ENCODE measurements at places on chromosomes 2 and 18.

- no peak for DNase-seq
Measured at GRCh38 chr2:164677271-164677670, 56.0 kb upstream of the GRB14 start.

- DNase-seq, result peak; percentile 35
Measured at GRCh38 chr2:153519257-153519875, 40.8 kb upstream of the RPRM start.

- DNase-seq, result no peak
Measured at GRCh38 chr2:194769030-194769429, 888.0 kb upstream of the SLC39A10 start.

DNA sequence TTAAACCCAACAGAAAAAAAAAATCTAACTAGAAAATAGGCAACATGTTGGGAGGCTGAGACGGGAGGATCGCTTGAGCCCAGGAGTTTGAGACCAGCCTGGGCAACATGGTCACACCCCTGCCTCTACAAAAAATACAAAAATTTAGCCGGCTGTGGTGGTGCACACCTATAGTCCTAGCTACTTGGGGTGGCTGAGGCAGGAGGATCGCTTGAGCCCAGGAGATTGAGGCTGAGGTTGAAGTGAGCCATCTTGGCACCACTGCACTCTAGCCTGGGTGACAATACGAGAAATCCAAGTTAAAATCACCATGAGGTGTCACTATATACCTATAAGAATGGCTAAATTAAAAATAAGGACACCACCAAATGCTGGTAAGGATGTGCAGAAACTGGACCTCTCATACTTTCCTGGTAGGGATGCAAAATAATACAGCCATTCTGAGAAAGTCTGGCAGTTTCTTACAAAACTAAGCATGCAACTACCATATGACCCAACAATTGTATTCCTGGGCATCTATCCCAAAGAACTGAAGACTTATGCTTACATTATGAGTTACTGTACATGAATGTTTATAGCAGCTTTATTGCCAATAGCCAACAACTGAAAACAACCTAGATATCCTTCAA is 2.2 kb downstream of the SEPTIN10 start:
- DNase-seq, result no peak

GRCh38 chr2:217667035-217667434 is 335.8 kb downstream of the TNS1 start:
- no peak for DNase-seq

DNA sequence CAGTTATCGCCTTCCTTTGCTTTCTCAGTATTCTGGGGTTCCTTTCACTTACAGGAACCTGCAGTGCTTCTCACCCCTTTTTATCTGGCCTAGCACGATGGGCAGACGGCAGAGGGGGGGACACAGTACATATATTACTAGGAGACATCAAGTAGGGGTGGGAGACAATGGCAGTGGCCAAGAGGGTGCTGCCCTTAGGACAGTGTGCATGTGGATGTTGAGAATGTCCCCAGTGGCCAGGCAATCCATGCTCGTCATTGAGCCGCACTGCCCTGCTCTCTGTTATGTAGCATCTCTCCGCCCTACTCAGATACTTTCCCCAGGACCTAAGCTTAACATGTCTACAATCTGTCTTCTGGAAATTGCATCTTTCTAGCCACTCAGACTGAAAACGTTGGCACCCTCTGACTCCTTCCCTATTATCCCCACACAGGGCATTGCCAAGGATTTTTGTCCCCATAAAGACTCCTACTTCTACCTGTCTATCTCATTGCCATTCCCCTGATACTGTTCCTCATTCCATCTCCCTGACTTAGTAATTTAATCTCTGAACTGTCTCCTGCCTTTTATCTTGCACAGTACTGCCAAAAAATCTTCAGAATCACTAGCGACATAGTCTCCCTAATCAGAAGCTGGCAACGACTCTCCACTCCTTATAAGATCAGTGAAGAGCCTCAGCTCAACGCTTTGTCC is 6.6 kb downstream of the DSG2 start:
- DNase-seq, result no peak

- DNase-seq, result no peak
Measured at GRCh38 chr2:109289504-109290222, 160.7 kb downstream of the SH3RF3 start.

DNA sequence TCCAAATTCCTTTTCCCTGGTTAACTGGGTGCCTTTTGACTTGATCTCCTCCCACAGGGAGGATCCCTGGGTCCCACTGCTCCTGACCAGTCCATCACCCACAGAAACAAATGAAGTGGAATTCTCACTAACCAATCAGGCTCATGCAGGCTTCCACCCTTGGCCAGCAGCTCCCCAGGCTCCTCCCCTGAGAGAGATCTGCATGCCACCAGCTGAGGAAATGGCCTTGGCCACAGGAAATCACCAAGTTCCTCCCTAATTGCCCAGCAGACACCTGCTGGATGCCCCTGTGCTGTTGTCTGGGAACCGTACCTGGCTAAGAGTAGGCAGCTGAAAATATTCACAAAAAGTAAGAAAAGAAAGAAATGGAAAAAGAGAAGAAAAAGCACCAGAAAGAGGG is 207.4 kb downstream of the NCK2 start:
- DNase-seq, result no peak

DNA sequence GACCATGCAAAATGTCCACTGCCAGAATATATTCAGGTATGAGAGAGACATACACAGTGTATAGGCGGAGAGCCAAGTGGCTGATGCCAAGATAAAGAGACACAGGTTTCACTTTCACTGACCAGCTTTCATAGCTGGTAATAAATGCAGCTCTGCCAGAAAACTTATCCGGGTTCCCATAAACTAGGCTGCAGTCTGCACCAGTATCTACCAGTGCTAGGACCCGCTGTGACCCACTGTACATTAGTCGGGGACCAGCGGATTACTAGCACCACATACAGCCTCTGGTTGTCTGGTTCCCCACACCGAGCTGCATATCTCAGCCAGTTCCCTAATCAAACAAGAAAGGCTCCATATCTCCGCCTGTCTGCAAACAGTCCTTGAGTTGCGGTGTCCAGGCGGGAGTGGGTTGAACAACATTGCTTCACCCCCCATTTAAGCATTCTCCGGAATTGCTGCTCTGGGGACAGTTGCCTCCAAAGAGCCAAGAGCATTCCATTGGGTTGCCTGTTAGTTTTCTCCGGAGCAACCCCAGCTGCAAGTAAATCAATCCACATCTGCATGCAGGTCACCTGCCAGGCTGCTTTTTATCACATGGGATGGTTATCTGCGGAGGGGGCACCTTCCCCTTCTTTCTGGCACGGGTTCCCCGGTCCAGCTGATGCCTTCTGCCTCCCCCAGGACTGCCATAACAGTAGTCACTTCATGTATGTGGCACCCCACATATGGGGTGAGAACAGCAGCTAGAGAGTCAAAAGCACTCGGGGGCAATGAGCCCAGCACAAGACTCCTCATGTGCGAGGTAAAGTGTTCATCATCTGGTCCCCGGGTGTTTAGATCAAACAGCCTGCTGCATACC is 18.0 kb upstream of the KLHL23 start:
- DNase-seq, result no peak

- no peak for DNase-seq
Measured at GRCh38 chr2:164473021-164473420, 148.3 kb downstream of the GRB14 start.

DNA sequence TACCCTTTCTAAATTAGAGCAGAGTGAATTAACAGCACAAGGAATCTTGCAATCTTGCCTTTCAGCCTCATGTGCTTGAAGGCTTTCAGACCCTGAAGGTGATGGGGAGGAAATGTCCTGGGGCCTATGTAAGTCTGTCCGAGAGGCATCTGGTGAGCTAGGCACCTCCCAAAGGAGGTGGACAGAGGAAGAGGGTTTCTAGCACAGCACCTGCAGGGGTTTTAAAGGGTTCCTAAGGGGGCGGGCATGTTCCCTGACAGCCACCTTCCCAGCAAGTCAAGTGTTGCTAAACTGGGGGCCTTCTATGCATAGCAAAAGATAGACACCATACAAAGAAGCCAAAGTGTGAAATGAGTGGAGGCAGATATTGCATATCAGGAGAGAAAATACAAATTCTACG is 88.5 kb downstream of the CDH2 start:
- DNase-seq, result no peak

- DNase-seq, result no peak
Measured at GRCh38 chr2:178429336-178429735, 21.6 kb downstream of the PRKRA start.

DNA sequence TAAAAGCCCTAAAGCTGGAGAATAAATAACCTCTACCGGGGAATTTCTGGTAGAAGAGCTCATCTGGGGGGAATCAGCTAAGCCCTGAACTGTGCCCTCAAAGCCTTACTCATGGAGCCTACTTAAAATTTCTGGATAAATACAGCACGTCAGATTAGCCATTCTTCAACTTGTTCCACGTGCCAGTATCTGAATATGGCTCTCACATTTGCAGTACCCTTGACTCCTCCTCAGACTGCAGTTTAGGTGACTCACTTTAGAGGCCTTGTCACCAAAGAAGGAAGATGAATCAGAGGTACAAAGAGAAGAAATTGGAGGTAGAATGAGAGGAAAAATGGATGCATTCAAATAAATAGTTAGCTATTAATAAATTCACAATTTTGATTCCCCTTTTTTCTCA is 34.6 kb upstream of the POTEC start:
- DNase-seq, result no peak

DNA sequence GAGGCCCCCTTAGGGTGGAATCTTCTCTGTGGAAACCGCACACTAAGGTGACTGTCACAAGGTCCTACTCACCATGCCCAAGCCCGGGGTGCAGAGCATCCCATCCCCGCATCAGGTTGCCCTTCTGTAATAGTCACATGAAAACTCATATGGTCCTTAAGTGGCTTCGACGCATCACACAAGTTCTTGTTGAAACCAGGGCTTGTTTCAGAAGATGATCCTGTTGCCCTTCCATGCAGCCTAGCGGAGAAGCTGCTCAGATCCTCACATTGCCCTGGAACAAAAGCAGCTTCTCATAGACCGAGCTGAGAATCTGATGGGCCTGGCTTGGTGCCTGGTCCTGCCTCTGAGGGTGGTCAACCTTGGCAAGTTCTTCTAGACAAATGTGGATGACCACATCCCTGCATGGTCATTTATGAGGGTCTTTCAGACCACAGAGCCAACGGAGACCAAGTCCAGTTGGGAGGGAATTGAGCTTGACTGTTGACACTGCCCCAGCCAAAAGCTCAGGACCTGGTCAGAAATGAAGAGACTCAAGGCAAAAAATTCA is 54.1 kb downstream of the PDCL3 start:
- no peak for DNase-seq

GRCh38 chr2:207291625-207292252 is 126.0 kb upstream of the KLF7 start:
- no peak for DNase-seq

GRCh38 chr2:109028738-109029489 is 39.9 kb upstream of the EDAR start:
- no peak for DNase-seq

- DNase-seq, result no peak
Measured at GRCh38 chr2:236824836-236825235, 255.2 kb downstream of the ACKR3 start.

DNA sequence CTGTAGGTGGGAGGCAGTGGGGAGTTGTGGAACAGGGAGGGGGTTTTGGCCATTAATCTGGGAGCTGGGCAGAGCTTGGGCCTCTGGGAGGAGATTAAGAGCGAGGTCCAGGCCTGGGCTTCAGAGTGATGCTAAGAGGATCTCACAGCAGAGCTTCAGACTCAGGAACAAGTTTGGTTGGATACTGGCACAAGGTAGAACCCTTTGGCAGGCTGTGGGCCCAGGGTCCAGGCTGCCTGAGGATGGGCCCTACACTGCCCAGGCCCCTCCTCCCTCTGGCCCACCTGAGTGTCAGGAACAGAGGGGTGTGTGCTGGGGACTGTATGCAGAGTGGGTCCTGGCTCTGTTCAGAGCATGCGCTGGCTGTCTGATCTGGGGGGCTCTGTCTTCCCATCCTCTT is 334.9 kb downstream of the CYP26B1 start:
- no peak for DNase-seq

DNA sequence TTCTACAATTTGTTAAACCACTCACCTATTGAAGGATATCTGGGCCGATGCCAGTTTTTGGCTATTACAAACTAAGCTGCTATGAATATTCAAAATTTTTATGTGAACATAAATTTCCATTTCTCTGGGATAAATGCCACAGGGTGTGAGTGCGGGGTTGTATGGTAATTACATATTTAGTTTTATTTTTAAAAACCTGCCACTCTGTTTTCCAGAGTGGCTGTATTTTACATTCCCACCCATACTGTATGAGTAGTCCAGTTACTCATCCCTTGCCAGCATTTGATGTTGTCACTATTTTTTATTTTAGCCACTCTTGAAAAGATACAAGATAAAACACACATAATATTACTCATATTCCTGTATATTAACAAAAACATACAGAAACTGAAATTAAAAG is 22.9 kb downstream of the GRP start:
- DNase-seq, result no peak

DNA sequence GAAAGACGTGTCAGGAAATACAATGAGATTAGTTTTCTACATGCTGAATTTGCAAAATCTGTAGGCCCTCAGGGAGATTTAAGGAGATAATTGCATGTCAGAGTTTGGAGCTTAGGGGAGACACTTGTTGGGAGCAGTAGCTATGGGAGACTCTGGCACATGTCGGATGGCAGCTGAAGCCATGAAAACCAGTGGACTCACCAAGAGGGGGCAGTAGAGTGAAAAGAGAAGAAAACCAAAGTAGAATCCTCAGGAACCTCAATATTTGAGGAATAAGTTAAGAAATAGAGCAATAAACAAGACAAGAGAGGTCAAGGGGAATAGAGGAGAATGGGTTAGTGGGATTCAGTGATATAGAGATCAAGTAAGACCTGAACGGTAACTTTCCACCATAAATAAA is 24.8 kb downstream of the RUFY4 start:
- DNase-seq, result no peak

DNA sequence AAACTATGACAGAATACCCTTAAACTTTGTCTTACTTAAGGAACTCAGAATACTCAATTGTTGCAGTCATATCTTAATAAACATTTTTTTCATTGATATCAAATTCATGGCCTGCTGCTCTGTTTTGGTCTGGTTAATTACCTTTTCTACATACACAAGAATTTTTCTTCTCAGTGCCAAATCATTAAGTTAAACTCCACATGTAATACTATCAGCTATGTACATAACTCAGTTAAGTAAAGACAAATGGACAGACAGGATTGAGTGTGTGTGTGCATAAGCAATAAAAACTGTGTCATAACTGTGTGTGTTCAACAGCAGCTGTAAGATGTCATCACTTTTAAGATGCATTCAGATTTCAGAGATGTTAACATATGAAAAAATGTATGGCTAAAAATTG is 34.4 kb downstream of the VRK2 start:
- DNase-seq, result no peak

DNA sequence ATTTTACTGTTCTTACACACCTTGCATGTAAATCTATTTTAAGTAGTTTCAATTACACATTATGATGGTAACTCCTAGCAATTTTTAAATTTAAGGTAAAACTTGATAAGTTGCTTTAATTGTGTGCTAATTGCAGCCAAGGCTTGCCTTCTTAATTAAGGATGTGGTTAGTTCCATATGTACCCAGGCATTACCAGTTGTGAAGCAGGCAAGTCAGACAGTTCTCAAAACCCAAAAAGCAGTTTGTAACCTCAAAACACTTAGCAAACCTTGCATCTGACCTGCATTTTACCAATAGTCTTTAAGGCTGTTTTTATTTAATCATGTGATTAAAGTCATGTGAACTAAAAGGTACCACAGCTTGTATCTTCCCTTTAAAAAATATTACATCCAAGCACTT is 1159.4 kb downstream of the DSC3 start:
- no peak for DNase-seq

- no peak for DNase-seq
Measured at GRCh38 chr2:97910403-97911205, 85.1 kb downstream of the TMEM131 start.
